Astrocyte of the spinal cord (primary cell): ENCODE measurements at places on chromosomes 1 and 21.
A peak's percentile ranks its signal among the peaks of the same experiment; 100 is the strongest.

GRCh38 chr1:81044708-81045107 is 756.0 kb upstream of the ADGRL2 start:
- DNase-seq = peak; percentile 43

- DNase-seq = no peak
Measured at GRCh38 chr21:31892686-31893085, 19.9 kb downstream of the HUNK start.

GRCh38 chr1:178465011-178465410 is 31.8 kb downstream of the CLEC20A start:
- DNase-seq = peak; percentile 18

- no peak for DNase-seq
Measured at GRCh38 chr1:55610203-55610602, 395.0 kb upstream of the USP24 start.

- DNase-seq = peak; percentile 8
Measured at GRCh38 chr21:32653326-32653901, 41.2 kb upstream of the CFAP298 start.

DNA sequence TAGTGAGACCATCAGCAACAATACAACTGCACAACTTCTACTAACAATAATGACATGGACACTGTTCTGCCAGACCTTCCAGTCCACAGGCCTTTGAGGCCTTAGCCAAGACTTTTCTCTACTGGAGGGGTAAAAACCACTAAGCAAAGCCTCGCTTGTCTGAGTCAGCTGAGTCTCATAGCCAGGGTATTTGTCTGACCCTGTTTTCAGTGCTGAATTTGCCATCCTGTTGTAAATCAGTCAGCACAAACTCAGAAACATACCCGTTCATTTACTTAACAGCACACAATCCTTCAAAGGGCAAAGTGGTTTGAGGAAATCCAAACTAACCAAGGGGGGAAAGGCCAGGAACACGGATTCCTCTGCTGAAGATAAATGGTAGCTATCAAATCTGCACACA is 537.8 kb downstream of the SMYD3 start:
- peak; percentile 95 for DNase-seq

DNA sequence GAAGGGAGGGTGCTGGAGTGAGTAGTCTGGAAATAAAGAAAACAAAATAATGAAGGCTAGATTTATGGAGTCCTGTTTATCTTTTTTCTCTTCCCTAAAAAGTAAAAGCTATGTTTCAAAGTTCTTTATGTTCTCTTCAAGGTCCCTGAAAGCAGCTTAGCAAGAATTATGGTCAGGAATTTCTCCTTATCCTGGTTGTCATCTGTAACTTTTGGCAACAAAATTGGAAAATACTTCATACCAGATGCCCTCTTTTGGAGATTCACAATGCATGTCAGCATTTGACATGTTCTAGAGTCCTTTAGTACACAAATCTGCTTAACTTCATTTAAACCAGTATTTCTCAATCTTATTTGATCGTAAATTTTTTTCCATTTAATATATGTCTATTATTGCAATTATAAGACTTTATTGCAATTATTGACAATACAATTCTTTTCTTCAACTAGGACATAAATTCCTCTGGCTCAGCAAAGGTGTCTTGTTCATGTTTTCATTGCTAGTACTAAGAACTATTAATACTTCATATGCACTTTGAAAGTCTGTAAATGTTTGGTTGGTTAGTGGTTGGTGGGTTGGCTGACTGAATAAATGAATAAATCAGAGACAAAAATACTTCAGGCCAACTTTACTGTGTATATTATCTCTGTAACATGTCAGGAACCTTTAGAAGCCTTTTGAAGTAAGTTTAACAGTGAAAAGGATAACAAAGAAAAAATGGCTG is 101.5 kb downstream of the ATP1B1 start:
- DNase-seq = no peak

DNA sequence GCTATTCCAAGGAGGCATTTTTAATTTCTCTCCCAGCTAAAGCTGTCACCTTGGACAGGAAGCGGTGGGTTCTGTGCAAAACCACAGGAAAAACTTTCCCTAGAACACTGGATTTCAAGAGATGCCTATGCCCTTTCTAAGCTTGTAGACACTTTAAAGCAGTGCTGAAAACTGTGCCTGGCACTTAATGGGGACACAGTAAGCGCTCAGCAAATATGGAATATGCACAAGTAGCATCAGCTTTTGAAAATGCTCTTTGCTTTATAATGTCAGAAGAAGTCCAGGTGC is 50.9 kb upstream of the TARBP1 start:
- no peak for DNase-seq

- no peak for DNase-seq
Measured at GRCh38 chr21:26055841-26056264, 114.7 kb downstream of the APP start.

GRCh38 chr1:183720028-183720427 is 66.9 kb upstream of the APOBEC4 start:
- no peak for DNase-seq

- no peak for DNase-seq
Measured at GRCh38 chr1:47780469-47780995, 216.7 kb downstream of the TRABD2B start.

DNA sequence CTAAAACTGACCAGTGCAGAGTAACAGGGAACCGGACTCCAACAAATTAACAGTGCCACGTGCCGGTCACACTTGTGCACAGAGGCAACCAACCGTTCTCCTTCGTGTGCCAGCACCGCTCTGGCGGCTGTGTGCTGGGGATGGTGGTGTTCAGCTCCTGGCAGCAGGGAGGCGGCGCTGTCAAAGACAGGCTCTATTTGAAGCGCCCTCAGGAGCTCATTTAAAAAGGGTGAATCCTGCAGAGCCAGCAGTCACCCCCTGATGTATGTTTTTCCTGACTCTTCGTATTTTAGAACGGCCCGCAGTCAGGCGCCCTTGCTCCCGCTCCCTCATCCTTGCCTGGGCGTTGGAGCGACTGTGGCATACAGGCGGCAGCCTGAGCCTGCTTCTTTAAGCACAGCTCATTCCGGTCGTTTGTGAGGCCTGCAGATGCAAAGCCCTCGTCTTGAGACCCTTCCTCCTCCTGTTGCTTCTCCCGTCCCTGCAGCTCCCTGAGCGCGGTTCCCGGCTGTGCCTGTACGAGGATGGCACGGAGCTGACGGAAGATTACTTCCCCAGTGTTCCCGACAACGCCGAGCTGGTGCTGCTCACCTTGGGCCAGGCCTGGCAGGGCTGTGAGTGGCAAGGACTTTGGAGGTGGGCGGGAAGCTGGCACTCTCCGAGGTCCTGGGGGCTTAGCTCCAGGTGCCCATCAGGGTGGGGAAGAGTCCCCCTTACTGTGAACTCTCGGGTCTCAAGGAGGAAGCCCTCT is 1.1 kb downstream of the DFFB start:
- peak; percentile 26 for DNase-seq
